Ascending aorta (tissue), 2 donors: ENCODE measurements at places on chromosomes 5 and 9.

DNA sequence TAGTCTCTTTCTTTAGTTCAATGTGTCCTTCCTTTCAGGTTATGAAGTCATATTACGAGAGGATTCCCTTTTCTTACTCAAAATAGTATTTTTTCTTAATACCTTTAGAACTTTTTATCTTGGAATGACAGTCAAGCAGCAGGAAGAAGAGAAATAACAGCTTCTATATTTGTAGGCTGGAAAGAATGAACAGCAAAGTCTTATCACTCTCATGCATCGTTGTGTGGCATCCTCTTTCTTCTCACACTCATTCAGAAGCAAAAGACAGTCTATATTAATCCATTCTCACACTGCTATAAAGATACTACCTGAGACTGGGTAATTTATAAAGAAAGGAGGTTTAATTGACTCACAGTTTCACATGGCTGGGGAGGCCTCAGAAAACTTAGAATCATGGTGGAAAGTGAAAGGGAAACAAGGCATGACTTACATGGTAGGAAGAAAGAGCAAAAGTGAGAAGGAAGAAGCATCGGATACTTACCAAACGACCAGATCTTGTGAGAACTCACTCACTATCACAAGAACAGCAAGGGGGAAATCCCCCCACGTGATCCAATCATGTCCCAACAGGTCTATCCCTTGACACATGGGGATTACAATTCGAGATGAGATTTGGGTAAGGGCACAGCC, 1646.1 kb upstream of the CDH6 start:
- no peak for DNase-seq

DNA sequence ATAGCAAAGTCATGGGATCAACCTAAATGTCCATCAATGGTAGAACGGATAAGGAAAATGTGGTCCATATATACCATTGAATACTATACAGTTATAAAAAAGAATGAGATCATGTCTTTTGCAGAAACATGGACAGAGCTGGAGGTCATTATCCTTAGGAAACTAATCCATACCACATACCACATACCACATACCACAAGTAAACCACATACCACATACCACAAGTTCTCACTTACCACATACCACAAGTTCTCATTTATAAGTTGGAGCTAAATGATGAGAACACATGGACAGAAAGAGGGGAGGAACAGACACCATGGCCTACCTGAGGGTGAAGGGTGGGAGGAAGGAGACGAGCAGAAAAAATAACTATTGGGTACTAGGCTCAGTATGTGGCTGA, 154.6 kb upstream of the GHR start:
- no peak for DNase-seq

- no peak for DNase-seq
Measured at GRCh38 chr5:66959653-66960052, 236.9 kb downstream of the CD180 start.

- no peak for DNase-seq
Measured at GRCh38 chr9:21434202-21435014, 5.8 kb upstream of the IFNA1 start.

DNA sequence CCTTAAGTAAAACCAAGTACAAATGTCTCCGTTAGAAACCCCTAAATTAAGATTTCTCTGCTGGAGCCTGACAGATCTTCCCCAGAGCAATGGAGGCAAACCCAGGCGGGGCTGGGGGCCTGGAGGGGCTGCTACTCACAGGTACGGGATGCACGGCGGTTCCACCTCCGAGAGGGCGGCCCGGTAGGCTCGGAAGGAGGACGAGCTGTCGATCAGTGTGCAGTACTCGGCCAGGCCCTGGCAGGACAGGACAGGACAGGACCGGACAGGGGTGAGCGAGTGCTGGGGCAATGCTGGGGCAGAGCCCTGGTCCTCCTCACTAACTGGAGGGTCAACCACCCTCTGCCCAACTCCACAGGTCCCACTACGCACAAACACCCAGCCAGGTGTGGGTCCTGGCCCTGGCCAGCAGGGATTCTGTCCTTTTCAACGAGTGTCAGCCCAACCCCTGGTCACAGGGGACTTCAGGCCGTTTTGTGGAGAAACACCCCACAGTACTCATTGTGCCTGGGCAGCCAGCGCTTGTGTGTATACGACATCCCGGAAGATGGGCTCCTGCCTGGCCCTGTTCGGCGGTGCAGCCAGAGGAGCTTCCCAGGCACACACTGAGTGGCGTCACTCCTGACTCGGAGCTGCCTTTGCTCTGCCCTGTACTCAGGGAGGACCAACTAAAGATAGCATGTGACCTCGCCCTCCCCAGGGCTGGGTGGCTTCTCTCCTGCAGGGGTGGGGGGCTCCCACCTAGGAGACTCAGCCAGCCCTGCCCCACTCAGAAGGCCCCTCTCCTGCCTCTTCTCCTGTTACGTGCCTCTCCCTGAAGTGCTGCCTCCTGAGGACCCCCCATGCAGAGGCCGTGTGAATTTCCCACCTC, 37.4 kb downstream of the PRRT1B start:
- no peak for DNase-seq

GRCh38 chr9:102845827-102846371, 149.2 kb upstream of the CYLC2 start:
- DNase-seq: no peak

- DNase-seq: no peak
Measured at GRCh38 chr9:131290036-131290766, 678 bp downstream of the PLPP7 start.

DNA sequence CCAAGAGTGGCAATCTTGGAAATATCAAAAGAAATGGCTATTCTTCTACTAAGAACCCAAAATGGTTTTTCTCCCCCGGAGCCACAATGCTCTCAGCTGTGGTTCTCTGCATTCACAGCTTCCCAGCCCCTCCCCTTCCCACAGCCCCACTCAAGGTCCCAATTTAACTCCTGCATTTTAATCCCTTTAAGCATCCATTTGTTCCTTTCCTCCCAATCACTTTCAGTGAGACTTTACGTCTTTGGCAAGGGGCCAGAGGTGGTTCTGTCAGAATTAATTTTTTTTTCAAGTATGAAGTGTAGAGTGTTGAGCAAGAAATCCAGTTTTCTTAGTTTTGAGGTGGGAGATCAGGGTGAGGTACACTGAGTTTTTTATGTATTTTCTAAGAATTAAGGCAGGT, 256.9 kb downstream of the GLIS3 start:
- DNase-seq: no peak

DNA sequence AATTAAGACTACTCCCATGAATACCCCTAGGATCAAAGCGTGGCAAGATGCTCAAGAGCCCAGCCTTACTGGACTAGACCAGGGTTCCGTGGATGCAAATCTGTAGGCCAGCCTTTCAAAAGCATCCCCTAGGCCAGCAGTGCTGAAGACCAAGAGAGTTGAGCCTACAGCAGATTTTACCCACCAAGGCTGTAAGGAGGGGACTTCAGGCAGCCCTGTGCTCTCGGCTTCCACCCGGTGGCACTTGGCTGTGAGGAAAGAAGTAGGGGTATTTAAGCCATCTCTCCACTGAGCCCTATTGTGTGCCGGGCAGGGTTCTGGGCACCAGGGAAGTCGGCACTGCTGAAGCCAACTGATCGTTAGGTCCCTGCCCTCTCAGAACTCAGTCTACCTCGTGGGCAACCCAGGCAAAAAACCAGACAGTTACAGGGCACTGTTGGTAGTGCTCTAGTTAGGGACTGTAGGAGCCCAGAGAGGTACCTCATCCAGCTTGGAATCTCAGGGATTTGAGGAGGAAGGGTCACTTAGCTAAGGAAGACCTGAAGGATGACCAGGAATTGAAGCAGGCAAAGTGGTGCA, 25.5 kb downstream of the TCF7 start:
- DNase-seq: no peak

- no peak for DNase-seq
Measured at GRCh38 chr5:73596705-73597328, 29.2 kb upstream of the ARHGEF28 start.

DNA sequence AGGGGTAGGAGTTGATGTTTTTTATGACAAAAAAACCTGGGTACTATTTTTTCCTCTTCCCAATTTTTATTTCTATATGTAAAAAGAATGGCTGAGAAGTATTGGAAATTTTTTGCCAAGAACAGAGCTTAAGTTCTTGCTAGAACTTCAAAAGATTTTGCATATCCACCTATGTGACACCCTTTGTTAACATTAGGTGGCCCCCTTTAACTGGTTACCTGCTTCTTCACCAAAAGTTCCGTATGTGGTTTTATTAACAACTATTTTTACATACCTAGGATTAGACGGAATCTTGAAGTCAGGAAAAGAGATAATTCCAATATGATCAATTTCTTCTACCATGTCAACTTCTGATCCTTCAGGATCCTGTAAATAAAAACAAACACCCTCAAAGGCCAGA, 15.5 kb downstream of the C5 start:
- no peak for DNase-seq

- no peak for DNase-seq
Measured at GRCh38 chr9:127809002-127809539, 6.4 kb downstream of the FPGS start.
